ENCODE measurements at places on chromosomes 5 and 9. TPM values are rescaled to one million over a fixed set of nuclear protein-coding genes. Genes with fewer than 3 reads are reported as not detected.

GRCh38 chr9:23739753-23740152, 86.3 kb downstream of the ELAVL2 start:
- DNase-seq = no peak

PCDHA1 gene
- total RNA-seq = 0.07 TPM

GRCh38 chr9:33480106-33480505, 6.4 kb upstream of the NOL6 start:
- DNase-seq = no peak

TAF11L2 gene
- total RNA-seq = not detected

GRCh38 chr5:33852319-33852718, 39.5 kb downstream of the ADAMTS12 start:
- no peak for DNase-seq

DNA sequence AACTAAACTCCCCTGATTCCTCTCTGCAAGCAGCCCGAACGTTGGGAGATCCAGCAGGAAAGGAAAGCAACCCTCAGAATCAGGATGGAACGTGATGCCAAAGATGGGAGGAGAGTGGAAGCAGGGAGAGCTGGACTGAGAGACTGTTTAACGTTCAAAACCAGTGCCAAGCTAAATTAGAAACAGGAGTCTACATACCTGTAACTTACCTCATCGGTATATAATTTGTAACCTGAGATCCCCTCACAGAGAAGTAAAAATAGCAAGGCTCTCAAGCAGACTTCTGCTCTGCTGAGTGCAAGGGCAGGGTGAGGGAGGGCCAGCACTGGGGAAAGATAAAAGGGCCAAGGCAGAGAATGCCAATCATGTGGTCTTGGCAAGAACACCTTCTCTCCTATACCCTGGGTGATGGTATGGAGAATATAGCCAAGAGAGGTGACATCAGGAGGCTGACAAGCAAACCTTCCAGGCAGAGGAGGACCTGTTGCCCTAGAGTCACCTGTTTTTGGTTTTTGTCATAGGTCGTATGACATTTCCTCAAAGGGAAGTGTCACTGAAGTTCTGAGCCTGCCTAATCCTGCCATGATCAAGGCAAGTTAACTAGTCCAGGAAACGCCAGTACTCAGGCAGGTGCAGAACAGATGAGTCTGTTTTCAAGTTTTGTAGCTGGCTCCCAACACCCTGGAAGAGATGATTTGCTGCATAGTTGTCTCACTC, 472.0 kb downstream of the NFIB start:
- no peak for DNase-seq

- DNase-seq = no peak
Measured at GRCh38 chr5:92002721-92003274, 619.7 kb upstream of the ARRDC3 start.

PIP5K1B gene
- total RNA-seq = 76.2 TPM

PKD2L2 gene
- not detected for total RNA-seq

- no peak for DNase-seq
Measured at GRCh38 chr9:113526231-113526746, 62.8 kb downstream of the RGS3 start.

DNA sequence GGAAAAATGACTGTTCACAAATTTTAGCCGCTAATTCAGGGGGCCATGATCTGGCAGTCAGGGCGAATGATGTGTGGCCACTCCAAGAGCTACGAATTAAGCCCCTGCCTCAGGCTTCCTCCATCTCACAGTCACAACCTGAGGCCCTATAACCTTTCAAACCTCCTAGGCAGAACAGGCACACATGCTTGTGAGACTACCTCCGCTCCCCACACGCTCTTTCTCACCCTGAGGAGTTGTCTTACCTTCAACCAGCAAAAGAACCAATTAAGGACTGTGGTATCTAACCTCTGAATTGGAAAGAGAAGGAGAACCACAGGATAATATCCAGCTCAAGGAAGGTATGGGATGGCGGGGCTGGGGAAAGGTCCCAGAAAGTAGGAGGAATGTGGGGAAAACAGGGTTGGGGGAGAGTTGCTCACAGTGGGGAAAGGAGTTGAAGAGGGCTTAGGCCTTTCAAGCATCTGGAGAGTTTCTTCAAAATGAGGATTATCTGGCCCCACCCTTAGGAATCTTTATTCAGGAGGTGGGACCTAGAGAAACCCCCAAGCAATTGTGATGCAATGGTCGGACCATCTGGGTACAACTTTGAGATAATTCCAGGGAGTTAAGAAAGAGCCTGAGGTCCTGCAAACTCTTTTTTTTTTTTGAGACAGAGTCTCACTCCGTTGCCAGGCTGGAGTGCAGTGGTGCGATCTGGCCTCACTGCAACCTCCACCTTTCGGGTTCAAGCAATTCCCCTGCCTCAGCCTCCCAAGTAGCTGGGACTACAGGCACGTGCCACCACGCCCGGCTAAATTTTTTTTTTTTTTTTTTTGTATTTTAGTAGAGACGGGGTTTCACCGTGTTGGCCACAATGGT, 5.5 kb downstream of the PCDH1 start:
- DNase-seq = no peak

IFNA21 gene
- total RNA-seq = not detected

GRCh38 chr9:75432386-75432785, 344.1 kb downstream of the OSTF1 start:
- DNase-seq = no peak

DNA sequence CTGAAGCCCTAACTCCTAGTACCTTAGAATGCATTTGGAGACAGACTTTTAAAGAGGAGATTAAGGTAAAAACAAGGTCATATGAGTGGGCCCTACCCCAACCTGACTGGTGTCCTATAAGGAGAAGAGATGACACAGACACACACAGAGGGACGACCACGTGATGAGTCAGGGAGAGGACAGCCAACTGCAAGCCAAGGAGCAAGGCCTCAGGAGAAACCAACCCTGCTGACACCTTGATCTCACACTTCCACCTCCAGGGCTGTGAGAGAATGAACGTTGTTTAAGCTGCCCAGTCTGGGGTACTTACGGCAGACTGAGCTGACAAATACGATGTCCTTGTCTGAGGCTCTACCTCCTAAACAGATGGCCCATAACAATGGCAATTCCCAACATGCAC, 93.6 kb downstream of the ROR2 start:
- DNase-seq = no peak

CCDC180 gene
- 3.4 TPM for total RNA-seq

- no peak for DNase-seq
Measured at GRCh38 chr9:134162926-134163370, 1.4 kb downstream of the RNU6ATAC start.

SGCD gene
- total RNA-seq = not detected

DNA sequence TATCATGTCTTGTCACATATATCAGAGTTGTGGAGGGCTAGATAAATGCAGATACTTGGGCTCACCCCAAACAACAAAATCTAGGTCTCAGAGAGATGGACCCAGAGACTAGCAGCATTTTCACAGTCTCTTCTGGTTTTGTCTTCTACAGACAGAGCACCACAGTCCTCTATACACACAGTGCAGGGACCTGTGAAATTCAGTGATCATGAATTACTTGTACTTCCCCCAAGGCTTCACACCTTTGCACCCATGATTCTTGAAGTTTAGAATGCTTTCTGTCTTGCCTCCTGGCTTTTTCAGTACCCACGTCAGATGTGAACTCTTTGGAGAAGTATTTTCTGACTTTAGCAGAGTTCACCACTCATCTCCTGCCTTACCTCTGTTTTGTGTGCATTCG, 371.5 kb upstream of the PRR16 start:
- no peak for DNase-seq

- no peak for DNase-seq
Measured at GRCh38 chr5:176166427-176166826, 71.8 kb upstream of the SIMC1 start.

HTR1A gene
- total RNA-seq = not detected

ATG10 gene
- total RNA-seq = 8.9 TPM
